DMS 273 treated with DMSO at 0.1 percent for 48 hours (cell line): ENCODE measurements at places on chromosomes 1 and 21.

GRCh38 chr1:77582905-77583304 is 99.6 kb downstream of the ZZZ3 start:
- no peak for DNase-seq

GRCh38 chr1:212381397-212382035 is 33.2 kb downstream of the PACC1 start:
- no peak for DNase-seq

DNA sequence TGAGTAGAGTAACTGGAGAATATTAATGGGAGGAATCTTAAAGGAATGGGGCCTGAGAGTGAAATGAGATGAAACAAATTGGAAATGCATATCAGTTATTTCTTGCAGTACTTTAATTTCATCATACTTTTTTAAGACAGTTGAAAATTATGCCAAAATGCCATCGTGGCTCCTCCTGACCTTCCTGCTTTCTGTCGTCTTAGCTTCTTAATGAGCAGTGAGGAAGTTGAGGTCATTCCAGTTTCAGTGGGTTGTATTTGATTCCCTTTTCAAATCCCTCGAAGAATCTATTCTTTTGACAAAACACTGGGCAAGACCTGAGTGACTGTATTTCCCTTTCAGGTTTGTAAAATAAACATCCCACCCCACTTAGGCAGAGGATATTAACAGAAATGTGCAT is 134.9 kb upstream of the MAP1LC3C start:
- no peak for DNase-seq

DNA sequence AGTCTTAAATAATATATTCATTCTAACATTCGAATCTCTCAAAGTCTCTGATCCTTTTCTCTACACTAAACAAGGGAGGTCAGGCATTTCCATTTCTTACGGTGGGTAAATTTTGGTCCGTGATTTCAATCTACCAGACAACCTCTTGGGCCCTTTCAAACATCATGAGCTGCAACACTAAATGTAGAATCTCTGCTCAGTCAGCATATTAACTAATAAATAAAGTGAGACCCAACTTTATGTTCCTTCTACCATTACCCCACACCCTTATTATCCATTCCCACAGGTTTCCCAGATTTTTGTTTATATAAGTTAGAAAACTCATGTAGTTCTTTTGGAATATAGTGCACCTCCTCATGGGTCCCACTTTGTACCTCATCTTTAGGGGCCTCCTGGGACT is 24.9 kb downstream of the SLAMF7 start:
- no peak for DNase-seq

- no peak for DNase-seq
Observed at GRCh38 chr1:29382851-29383745, 146.8 kb downstream of the PTPRU start.

- DNase-seq = peak; percentile 65
Observed at GRCh38 chr1:215568299-215568692, 1.2 kb downstream of the KCTD3 start.

DNA sequence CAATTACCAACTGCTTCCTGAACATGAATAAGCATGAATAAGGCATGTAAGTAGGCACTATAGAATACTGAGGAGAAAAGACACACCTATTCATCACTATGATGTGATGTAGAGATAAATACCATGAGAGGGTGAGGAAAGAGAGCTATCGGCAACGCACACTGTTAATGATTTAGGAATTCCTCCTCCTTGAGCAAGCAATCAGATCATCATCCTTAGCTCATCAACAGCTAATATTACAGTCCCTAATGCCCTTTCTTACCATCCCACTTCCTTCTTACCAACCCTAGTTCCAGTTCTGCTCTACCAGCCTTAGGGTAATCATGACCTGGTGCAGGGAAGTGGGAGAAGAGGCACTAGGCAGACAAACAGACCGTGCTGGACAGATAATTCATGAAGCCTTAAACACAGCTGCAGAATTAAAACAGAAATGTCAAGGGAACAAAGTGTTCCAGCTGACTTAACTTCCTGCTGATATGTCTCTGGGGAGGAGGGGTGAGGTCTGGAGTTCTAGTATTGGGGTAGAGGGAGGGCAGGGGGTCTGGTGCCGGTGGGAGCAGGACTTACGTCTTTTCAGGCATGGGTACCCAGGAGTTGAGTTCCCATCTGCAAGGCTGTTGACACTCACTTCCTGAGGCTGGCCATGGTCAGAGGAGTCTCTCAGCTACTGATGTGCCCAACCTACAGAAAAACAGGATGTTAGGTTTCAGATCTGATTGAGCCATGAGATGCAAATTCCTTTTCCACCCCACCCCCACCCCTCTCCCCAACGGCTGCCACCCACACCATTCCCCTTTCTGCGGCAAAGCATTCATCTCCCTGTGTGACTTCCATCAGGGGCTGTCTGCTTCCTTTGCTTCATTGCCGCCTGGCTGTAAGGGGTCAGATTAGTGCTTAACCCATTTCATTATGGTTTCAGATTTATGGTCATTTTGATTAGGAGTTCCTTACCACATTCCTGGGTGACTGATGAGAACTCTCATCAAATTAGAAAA is 12.6 kb upstream of the RCSD1 start:
- no peak for DNase-seq

GRCh38 chr1:58456470-58456869 is 90.1 kb downstream of the OMA1 start:
- DNase-seq = no peak

DNA sequence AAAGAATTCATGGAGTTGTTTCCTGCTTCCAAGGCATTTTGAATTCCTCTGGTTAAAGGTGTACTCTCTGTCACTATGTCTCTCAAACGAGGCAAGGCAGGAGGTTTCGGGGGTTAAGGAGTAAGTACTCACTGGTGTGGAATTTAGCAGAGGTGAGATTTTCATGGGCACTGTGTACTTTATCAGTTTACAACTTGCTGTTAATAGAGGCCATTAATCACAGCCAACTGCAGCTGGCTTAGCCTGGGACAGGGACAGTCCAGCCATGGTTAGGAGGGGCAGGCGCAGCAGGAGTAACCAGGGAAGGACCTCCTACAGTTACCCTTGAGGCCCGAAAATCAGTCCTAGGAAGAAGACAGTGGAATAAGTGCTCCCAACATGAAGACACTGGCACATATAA is 18.1 kb upstream of the TMEM9 start:
- DNase-seq = no peak

DNA sequence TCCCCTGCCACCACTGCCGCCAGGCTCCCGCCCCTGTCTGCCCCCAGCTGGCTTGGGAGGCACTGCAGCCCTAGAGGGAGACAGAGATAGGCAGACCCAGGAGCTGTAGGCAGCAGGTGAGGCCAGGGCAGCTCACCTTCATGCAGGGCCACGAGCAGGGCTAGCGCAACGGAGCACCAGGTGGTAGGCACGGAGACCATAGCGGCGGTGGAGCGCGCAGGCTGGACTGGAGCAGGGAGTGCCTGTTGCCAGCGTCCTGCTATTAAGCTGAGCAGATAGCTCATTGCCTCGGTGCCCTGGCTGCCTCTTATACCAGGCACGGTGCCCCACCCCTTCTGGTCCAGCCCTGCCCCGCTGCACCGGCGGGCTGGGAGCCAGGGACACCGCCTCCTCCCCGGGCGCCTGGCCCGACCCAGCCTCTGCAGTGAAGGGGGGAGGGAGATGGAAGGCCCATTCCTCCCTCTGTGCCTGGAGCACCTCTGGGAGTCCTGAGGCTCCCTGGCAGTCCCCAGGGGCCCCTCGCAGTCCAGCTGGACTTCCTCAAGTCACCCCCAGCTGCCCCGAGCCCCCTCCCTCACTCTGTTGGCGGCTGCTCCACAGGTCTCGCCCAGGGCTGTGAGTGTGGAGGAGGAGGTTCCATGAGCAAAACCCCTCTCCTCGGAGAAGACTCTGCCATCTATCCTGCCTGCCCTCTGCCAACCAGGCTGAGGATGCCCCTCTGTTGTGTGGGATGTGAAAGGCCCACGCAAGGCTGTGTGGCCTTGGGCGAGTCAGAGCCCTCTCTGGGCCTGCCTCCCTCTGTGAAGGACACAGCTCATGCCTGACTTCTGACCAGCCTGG is at the start of gene EDN2:
TSS of gene EDN2 (minus strand) at position 282 of the 840 bp plus-strand sequence. CDS start at position 200, 82 bp downstream.
- DNase-seq = no peak

- DNase-seq = no peak
Observed at GRCh38 chr21:45845063-45845769, 136.4 kb upstream of the COL6A1 start.

GRCh38 chr21:33821503-33822322 is 93.9 kb downstream of the ATP5PO start:
- DNase-seq = no peak

- DNase-seq = no peak
Observed at GRCh38 chr1:231926340-231926739, 299.8 kb downstream of the DISC1 start.

DNA sequence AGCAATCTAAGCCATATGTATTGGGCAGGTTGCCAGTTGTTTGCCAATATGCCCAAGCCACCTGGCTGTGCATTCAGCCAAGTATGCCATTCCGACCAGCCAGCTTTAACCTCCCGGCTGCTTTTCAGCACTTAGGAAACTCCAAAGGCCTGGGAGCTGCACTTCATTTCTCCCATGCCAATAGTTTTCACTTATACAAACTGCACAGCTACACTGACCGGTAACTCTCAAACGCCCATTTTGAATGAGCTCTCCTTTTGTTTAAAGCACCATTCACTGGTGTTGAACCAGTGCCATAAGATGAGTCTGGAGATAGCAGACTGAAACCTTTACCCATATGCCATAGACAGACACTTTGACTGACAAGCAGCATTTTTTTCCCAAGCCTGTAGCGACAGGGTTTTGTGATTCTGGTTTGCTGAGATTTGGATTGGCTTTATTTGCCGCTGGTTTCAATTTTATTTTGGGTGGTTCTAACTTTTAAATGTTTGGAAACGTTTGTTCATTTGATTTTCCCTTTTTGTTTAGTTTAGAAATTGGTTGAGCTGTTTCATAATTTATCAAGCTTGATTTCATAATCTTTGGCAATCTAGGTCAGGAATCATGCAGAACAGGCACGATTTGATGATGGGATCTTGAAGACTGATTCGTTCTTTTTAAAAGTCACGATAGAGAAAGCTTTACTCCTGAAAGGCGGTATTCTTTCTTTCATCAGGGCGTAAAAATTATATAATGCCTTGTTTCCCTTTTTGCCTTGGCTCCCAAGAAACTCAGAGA is 144.6 kb downstream of the NFIA start:
- DNase-seq = peak; percentile 95

DNA sequence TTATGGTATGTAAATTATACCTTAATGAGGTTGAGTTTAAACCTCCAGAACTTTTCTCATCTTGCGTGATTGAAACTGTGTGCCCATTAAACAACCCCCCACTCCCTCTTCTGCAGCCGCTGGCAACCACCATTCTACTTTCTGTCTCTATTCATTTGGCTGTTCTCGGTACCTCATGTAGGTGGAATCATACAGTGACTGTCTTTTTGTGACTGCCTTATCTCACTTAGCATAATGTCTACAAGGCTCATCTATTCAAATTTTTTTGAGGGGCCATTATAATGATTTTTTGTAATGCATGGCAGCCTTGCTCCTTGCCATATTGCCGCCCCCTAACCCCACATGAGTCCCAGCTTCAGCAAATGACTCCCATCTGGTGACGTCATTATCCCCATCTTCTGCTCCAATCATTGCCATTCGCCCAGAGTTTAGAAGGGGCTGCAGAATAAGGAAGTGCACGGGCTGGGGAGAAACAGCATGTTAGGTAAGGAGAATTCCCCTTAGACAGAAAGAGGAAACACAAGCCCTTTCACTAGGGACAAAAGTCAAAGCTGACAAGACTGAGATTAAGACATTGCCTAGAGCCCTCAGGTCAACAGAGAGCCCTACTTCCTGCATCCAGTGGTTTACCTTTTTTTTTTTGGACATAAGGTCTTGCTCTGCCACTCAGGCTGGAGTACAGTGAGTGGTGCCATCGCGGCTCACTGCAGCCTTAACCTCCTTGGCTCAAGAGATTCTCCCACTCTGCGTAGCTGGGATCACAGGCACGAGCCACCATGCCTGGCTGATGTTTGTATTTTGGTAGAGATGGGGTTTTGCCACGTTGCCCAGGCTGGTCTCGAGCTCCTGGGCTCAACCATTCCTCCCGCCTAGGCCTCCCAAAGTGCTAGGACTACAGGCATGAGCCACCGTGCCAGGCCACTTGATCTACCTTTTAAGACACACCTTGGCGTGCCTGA is 78.4 kb upstream of the ERRFI1 start:
- no peak for DNase-seq

DNA sequence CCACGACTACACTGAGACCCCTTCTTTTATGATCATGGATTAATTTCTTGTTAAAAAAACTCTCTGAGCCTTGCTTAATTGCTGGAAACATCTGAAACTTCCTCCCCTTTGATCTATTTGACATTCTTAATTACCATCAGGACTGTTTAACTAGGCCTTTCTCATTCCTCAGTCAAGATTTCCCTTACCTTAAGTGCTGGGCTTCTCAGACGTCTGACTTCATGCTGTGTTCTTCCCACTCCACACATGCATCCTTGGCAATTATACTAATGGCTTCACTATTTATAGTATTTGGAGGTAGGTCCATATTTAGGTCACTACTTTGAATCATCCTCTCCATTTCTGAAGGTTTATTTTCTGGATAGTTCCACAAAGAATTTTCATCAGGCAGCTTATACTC is 341.3 kb upstream of the TMPRSS15 start:
- DNase-seq = no peak

DNA sequence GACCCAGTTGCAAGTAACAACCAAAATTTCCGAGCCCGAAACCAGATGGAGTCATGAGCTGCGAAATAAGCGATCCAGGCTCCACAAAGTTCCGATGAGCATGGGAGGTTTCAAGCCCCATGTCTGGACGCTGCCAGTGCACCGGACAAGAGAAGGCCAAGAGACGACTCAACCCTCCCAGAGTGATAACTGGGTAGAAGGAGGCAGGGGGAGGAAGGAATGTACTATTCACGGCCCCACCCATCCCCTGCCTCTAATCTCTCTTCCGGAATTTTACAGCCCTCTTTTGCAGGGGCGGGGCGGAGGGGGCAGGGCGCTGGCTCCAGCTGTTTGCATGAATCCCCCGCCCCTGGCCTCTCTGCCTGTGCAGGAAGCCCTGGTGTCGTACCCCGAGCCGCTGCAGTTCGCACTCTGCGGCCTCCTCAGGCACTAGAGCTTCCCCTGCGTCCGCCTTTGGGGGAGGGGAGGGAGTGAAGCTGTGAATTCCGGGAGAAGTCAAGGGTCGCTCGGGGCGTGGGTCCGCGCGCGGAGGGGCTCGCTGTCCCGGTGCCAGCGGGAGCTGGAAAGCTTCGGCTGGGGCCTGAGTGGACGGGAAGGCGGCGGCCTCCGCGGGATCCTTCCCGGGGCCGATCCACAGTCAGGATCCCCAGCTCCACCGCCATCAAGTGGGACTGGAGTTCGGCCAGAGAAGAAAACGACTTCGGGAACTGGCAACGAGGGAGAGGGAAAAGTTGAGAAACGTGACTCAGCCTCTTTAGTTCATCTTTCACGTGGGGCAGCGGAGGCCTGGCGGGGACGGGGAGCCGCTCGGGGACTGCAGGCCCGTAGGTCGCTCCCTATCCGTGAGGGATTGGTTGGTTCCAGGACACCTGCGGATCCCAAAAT is 6.3 kb upstream of the PTP4A2 start:
- DNase-seq = no peak
